ENCODE measurements at places on chromosomes 1 and 21.
A peak's percentile ranks its signal among the peaks of the same experiment; 100 is the strongest.

DNA sequence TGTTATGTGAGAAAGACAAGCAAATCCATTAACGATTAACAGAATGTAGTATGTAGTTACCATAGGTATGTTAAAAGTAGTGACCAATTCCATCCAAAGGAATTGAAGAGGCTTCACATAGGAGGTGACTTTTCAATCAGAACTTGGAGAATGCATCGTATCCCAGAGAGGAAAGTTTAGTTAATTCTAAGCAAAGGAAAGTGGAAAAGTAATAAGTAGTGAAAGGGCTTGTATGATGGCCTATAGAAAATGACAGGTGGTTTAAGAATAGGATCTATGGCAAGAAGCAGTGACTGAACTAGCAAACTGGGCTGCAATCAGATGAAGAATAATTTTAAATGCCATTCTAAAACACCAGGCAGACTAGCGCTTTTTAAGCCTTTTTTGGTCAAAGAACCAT is 16.6 kb downstream of the SCMH1 start:
- DNase-seq: no peak

- DNase-seq: no peak
These were observed 295.9 kb downstream of the RGS7 start for GRCh38 chr1:241061062-241061461.

- DNase-seq: no peak
These were observed 37.3 kb downstream of the MRPS6 start for GRCh38 chr21:34110594-34111202.

DNA sequence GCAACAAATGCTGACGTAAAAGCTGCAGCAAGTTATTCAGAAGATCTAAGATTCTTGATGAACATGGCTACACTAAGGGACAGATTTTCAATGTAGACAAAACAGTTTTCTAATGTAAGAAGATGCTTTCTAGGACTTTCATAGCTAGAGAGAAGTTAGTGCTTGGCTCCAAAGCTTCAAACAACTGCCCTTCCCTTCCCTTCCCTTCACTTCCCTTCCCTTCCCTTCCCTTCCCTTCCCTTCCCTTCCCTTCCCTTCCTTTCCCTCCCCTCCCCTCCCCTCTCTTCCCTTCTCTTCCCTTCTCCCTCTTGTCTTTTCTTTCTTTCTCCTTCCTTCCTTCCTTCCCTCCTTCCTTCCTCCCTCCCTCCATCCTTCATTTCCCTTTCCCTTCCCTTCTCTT is 365.3 kb upstream of the ADGRL4 start:
- no peak for DNase-seq

DNA sequence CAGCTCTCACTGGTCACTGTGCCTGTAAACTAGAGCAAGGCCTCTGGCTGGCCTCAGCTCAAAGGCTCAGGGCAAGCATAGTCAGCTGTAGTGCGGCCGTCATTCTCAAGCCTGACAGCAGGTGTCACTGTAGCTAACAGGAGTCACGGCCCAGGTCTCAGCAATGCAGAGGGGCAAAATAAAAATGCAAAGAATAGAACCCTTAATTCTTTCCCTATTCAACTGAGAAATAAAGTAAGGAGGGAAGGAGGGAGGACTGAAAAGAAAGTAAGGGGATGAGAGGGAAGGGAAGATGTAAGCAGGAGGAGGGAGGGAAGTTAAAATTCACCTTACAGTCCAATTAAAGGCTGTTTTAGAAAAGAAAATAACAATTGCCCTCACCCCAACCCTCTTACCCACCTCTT is 106.1 kb downstream of the KIAA0319L start:
- DNase-seq: peak; percentile 88
